Activated naive CD4-positive, alpha-beta T cell treated with anti-CD3 and anti-CD28 coated beads, Interleukin-2, amount 50 U/mL, for 72 hours (primary cell): ENCODE measurements at places on chromosomes 16 and 17. TPM values are rescaled to one million over a fixed set of nuclear protein-coding genes. Genes with fewer than 3 reads are reported as not detected.

SULT1A3 gene
- total RNA-seq, result 31.9 TPM

HOXB6 gene
- 0.16 TPM for total RNA-seq

LITAFD gene
- total RNA-seq, result not detected

CDK5R1 gene
- 12.4 TPM for total RNA-seq
